ENCODE measurements at places on chromosomes 1 and 21.

GRCh38 chr1:29602203-29602602 is 365.9 kb downstream of the PTPRU start:
- DNase-seq, result no peak

DNA sequence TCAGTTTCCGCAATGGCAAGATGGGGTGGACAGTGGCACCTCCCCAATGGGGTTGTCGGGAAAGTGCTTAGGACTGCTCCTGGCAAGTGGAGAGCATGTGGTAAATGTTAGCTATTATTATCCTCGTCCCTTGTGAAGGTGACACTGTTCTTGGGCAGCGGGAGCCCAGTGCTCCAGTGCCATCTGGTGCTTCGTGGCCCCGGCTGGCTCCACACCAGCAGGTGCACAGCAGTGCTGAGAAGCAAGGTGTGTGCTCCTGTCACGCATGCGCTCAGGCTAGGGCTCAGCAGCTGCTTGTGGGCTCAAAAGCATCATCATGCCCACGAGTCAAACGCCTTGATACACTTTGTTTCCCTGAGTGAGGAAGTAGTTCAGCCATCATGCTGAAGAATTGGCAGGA is 24.9 kb upstream of the KCNC4 start:
- no peak for DNase-seq

DNA sequence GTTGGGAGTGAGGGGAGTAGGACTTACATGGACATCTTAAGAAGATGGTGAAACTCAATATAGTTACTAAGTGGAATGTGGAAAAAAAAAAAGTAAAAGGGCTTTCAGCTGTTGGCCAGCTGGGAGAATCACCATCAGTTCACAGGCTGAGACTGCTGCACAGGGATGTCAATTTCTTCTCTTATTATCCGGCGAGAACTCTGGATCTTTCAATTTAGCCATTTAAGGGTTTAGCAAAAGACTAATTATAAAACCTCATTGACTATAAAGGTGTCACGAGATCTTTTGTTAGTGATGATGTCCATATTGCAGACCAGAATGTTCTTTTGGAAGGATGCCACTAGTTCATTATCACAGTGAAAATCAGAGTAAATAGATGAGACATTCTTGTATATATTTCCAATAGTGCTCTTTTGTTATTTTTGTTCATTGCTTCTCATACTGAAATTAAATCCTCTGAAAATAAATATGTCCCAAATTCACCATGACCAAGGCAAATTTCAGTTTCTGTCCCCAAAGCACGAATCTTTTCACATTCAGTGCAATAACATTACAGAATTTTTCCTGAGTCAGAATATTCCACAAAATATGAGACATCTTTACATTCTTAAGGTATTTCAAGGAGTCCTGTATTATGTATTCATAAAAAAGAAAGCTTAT is 266.1 kb downstream of the DNM3 start:
- DNase-seq, result no peak

DNA sequence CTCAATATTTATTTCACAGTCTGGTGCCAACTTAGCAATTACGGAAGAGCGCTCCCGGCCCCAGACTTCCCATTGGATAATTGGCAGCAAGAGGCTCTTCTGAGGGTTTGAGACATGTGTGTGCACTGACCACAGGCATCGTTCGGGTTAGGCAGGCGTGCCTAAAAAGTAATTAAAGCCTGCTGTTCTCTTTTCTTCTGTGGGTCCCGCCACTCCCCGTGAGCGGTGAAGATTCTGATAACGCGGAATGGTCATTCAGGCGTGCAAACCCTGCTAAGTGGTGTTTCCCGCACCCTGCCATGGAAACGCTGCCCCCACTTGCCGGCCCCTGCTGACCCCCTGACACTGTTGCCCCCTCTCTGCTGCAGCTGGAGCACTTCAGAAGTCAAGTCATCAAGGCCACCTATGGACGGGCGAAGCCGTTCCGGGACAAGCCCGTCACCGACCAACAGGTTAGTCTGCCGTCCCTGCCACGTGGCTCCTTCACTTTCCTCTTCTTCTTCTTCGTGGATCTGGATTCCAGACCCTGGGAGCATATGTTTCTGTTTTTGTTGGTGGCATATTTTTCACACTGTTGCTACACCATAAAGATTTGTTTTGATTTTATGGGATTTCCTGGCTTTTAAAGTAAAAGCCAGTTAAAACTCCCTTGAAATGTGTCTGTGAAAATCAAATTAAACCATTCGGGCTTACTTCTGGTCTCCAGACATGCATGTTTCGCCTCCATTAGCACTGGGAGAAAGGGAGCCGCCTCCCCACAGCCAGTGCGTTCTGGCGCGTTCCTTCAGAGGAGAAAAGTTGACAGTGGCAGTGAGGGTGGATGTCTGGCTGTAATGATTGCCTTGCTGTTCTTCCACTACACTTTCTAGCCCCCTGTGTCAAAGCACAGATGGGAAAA is 79.9 kb downstream of the FHAD1 start:
- peak; percentile 72 for DNase-seq

DNA sequence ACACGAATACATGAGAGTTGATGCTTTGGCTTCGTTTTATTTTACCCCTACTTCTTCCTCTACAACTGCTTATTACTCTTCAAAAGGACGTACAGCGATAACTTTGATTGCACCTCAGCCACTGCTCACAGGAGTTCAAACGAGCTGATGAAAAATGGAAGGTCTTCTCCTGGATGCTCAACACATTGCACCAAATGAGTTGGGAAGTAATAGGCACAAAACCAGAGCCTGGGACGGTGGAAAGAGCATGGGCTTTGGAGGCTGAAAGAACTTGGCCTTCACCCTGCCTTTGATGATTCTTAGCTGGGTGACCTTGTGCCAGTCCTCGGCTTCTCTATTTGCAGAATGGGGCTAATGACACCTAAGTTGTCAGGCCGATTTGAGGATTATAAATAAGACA is 4.8 kb downstream of the CD53 start:
- no peak for DNase-seq

- DNase-seq, result no peak
Observed at GRCh38 chr1:184513421-184513820, 126.6 kb downstream of the C1orf21 start.

DNA sequence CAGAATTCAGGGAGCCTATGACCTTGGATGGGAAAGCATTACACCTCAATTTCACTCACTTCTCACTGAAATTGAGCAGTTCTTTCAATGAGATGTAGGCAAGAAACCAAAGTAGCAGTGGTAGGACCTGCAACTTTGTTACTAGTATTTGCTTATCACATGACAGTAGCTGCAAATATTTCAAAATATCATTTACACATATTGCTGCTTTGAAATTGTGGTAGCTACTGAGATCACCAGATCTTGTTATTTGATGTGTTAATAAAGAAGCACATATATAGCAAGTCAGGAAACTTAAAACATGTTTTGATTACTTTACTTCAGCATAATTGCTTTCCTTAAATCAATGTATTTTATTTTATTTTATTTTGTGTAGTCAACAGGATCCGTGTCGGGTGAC is 12.9 kb downstream of the LDLRAD2 start:
- DNase-seq, result no peak

DNA sequence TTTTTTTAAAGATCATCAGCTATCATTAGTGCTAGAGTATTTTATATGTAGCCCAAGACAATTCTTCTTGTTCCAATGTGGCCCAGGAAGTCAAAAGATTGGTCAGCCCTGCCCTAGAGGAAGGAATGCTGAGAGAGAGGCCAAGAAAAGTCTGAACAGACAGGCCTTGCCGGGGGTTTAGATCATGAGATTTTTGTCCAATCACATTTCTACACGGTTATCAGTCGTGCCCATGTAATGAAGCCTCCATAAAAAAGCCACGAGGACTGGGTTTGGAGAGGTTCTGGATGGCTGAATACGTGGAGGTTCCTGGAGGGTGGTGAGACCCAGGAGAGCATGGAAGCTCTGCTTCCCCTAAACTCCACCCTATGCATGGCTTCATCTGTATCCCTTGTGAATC is 24.3 kb upstream of the ENO1 start:
- no peak for DNase-seq

DNA sequence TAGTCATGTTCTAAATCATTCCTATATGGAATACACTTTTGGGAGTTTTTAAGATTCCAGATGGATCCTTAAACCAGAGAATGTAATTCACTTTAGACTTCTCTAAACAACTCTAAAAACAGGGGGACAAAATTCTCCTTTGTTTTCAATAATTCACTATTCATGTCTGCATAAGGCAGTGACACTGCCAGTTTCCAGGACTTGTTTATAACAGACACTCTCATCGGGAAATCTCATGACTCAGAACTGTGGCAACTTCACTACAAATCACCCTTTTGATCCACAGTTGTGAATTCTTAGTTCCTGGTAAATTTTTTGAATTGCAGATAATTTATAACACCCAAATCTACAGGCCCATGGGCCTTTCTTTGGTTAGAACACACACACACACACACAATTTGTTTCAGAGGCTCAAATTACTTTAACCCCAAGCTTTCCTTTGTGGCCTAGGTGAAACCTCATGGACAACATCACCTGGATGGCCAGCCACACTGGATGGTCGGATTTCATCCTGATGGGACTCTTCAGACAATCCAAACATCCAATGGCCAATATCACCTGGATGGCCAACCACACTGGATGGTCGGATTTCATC is at the start of gene OR2T4:
TSS of gene OR2T4 (plus strand) at position 545 of the 595 bp plus-strand sequence. CDS start at position 545, 0 bp downstream.
- DNase-seq, result no peak

GRCh38 chr1:8350914-8351684 is 33.2 kb downstream of the SLC45A1 start:
- DNase-seq, result no peak

GRCh38 chr21:28928578-28929420 is 63.9 kb downstream of the LTN1 start:
- no peak for DNase-seq

GRCh38 chr1:227561241-227561907 is 2.0 kb upstream of the ZNF678 start:
- no peak for DNase-seq

- DNase-seq, result no peak
Observed at GRCh38 chr1:193216920-193217319, 30.5 kb upstream of the B3GALT2 start.

DNA sequence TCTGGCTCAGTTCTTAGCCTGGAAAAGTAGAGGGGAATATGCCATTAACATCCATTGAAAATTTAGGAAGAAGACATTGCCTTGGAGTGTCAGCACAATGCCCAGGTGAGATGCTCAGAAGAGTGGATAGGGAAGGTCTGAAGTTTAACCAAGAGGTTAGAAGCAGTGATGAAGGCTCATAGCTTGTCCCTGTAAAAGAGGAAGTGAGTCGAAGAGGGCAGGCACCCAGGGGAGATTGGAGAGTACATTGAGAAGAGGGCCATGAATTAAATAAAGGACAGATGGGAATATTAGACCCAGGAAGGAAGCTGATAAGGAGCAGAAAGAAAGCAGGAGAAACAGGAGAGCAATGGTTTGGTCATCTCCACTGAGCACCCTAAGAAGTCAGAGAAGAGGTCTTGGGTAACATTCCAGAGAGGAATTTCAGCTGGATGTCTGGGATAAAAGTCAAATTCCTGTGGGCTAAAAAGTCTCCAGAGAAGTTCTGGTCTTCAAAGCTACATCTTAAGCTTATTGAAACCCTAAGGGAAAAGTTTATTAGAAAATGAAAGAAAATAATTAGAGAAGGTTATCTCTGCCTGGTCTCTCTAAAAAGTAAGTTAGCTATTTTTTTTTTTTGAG is 17.3 kb downstream of the C8B start:
- no peak for DNase-seq

DNA sequence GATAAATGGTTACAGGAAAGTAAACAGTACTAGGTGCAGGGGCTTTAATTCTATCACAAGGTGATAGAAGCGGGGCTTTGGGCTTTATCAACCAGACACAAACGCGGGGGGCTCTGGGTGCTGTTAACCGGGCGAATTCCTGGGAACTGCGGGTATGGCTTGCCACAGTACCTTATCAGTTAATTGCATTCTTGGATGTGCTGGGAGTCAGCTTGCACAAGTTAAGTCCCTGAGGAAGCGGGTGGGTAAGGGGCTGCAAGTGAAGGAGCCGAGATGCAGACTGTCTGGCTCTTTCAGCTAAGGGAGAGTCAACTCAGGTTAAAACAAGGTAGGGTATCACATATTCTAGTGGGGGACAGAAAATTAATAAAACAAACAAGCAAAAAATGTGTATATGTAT is 661 bp downstream of the GBP4 start:
- DNase-seq, result no peak

GRCh38 chr1:112395256-112395820 is 676 bp upstream of the CTTNBP2NL start:
- DNase-seq, result no peak

DNA sequence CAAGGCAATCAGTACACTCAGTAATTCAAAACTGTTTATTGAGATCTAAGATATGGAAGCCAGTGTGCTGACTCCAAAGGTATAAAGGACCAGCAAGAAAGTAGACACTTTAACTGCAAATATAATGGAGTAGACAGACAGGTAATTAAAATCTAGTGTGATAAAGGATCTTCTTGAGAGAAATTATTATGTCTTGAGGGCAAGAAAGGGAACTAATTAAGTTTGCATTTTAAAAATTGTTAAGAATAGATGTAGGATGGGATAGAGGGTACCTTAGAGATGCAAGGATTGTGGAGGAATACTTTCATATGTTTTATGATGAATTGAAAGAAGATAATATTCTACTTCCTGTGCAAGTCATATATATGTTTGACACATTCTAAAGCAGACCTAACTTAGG is 825.3 kb downstream of the LTN1 start:
- no peak for DNase-seq

DNA sequence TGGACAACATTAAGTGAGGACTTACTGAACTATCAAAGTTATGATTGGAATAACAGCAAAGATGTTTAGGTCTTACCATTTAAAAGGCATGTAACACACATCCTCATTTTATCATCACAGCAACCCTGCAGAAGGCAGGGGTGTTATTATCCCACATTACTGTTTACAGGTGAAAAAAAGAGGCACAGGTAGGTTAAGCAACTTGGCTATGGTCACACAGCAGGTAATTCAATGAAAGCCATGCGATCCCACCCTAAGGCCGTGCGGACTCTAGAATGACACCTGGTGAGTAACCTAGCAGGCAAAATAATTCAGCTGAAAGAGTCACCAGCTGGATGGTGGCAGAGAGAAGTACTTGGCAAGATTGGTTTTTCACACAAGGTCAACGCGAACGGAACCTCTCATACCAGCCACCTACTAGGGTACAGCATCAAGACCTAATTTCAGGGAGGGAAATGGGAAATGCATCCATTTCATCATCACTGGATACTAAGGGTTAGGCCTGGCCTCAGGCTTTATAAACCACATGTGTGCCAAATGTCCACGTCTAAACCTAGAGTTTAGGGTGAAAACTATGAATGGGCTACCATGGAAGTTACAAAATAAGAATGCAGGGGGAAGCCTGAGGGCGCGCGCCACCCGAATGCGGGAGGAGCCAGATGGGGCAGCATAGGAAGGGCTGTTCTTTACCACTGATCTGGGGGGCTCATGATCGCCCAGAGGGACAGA is 85.3 kb downstream of the SLC66A1 start:
- no peak for DNase-seq

DNA sequence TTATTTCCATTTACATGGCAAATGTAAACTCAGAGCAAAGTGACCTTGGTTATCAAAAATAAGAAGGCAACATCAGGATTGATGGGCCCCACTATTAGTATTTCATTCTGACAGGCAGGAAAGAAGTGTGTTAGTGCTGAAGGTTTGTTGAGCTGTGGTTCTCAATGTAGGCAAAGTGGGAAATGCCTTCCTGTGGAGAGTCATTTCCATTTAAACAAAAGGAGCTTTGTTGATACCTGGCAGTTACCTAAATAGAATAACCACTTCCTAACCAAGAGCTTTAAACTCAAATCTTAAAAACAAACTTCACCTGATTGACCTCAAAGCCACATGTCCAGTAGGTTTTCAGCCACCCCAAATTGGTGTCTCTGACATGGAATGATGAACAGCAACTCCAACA is 579.9 kb upstream of the BEND5 start:
- no peak for DNase-seq
